AML-193 (cell line): ENCODE measurements at places on chromosomes 1 and 21.

- DNase-seq, result no peak
These were observed 26.1 kb downstream of the PKP1 start for GRCh38 chr1:201309416-201309815.

GRCh38 chr1:185843986-185844385 is 109.8 kb downstream of the HMCN1 start:
- no peak for DNase-seq

DNA sequence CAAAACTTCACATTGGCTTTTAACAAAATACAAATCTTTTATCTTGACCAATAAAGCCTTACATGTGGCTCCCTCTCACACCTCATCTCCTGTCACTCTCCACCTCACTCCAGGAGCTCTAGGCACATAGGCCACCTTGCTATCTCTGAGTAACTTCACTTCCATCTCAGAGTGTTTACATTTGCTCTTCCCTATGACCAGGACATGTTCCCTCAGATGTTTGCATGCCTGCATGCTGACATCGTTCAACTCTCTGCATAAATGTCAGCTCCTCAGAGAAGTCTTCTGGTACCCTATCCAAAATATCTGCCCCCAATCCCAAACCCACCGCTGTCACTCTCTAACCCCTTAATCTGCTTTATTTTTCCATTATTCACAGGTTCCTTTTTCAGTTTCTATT is 110.9 kb downstream of the TOMM20 start:
- DNase-seq, result no peak

GRCh38 chr21:35593000-35593502 is 467.3 kb downstream of the SETD4 start:
- DNase-seq, result no peak

DNA sequence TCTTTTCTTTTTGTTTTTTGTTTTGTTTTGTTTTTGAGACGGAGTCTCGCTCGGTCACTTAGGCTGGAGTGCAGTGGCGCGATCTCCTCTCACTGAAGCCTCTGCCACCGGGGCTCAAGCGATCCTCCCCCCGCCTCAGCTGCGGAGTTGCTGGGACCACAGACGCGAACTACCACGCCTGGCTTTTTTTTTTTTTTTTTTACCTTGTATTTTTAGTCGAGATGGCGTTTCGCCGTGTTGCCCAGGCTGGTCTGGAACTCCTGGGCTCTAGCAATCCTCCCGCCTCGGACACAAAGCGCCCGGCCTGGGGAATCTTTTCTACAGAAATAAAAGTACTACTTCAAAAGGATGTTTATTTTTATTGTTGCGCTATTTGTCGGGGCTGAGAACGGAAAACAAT is 1.1 kb upstream of the SETDB1 start:
- DNase-seq, result no peak

GRCh38 chr1:47751193-47751592 is 246.0 kb downstream of the TRABD2B start:
- DNase-seq, result no peak

DNA sequence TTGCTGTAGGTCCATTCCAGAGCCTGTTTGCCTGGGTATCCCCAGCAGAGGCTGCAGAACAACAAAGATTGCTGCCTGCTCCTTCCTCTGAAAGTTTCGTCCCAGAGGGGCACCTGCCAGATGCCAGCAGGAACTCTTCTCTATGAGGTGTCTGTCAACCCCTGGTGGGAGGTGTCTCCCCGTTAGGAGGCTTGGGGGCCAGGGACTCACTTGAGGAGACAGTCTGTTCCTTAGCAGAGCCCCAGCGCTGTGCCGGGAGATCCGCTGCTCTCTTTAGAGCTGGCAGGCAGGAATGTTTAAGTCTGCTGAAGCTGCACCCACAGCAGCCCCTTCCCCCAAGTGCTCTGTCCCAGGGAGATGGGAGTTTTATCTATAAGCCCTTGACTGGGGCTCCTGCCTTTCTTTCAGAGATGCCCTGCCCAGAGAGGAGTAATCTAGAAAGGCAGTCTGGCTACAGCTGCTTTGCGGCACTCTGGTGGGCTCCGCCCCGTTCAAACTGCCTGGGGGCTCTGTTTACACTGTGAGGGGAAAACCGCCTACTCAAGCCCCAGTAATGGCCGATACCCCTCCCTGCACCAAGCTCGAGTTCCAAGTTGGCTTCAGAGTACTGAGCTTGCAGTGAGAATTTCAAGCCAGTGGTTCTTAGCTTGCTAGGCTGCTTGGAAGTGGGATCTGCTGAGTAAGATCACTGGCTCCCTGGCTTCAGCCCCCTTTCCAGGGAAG is 8.7 kb upstream of the SLC25A24 start:
- DNase-seq, result no peak

DNA sequence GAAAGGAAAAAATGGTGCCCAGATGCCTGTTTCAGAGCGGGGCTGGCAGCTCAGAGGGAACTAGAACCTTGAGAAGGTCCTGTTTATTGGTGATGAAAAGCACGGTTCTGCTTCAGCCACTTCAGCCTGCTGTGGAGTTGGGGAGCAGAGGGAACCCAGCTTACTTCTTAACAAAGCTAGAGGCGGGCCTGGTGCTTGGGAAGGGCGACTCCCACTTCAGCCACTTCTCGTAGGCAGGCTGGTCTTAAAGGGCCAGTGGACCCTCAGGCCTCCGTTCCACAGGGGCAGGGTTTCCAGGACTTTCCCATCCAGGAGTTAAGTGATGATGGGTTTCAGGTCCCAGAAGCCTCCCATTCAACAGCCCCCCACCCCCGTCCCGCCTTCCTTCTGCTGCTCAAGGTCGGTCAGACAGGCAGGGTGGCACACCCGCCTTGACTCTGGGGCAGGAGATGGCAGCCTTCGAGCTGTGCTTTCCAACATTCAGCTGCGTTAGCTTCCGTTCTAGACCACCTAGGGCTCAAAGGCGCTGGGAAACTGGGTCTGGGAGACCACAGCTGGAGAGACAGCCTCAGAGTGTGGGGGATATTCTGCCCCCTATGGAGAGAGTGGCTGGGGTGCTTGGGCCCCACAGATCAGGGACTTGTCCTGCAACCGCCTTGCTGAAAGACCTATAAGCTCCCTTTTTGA is 3.4 kb downstream of the RUNX3 start:
- DNase-seq, result peak; percentile 53

DNA sequence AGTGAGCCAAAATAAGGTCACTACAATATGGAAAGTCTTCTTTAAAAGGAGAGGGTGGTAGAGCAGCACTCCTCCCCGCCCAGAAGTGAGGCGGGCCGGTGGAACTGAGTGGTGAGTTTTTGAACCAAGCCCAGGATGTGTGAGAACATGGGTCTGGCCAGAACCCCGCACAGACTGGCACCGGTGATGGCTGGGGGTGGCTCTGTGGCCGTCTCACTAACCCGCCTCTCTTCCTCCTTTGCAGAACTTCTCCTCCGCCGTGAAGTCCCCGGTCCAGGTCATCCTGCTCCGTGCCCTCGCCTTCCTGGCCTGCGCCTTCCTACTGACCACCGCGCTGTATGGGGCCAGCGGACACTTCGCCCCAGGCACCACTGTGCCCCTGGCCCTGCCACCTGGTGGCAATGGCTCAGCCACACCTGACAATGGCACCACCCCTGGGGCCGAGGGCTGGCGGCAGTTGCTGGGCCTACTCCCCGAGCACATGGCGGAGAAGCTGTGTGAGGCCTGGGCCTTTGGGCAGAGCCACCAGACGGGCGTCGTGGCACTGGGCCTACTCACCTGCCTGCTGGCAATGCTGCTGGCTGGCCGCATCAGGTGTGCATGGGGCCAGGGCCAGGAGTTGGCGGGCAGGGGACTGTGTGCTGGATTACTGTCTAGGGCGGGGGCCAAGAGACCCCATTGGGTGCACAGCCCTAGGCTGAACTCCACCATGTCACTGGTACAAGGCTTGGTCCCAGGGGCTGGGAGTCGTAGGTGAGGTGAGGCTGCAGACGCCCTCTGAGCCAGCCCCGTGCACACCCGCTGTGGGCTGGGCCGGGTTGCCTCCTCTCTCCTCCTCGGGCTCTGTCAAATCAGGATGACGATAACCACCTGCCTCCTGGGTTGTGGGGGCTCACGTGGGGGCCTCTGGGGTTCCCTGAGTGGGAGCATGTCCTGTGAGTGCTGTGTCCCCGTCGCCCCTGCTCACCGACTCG is 12.4 kb downstream of the TMEM201 start:
- no peak for DNase-seq

DNA sequence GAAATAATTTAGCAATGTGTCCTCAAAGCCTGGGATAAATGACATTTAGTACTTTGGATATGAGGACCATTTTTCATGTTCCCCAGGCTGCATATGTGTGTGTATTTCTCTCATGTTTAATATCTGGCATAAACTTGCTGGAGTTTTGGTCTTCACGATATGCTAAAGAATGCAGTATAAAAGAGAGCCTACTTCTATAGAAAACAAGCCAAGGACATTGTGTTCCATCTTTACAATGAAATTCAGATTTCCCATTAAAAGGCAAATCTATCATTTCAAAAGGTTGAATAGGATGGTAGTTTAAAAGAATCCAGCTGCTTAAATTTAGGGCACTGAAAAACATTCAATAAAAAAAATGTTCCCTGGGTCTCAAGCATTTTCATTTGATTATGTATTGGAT is 169.0 kb upstream of the C1orf105 start:
- no peak for DNase-seq

- no peak for DNase-seq
These were observed 15.0 kb upstream of the THEM5 start for GRCh38 chr1:151868486-151868885.

DNA sequence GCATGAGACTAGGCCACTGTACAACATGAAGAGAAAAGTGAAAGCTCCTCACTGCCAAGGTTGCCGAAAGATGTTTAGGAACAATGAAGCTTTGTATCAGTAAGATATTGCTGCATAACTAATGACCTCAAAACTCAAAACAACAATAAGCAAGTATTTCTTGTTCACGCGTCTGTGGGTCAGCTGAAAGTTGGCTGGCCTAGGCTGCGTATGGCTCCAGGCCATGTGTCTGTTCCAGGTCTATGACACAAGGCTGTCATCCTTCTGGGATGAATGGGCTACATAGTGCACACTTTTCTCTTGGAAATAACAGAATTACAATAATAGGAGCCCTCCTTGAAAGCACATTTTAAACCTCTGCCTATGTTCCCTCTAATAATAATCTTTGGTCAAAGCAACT is 515.9 kb downstream of the PLPP3 start:
- no peak for DNase-seq

DNA sequence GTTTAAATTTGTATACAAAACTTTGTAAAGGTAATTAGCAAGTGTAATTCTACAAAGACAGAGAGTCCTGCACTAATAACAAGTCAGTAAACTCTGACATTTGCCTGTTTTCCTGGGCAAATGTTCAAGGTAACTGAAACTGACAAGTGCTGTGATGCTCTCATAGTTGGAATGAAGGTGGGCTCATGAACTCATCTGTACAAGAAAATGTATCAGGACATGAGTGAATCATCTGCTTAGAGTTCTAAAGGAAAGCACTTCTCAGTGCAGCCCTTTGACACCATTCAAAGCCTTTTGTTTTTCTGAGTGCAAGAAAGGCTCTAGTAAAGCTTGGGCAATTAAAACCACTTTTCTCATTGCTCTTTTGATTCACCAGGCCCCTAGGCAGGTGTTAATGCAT is 91.5 kb downstream of the UROD start:
- no peak for DNase-seq

GRCh38 chr1:58392083-58392482 is 154.4 kb downstream of the OMA1 start:
- DNase-seq, result no peak

DNA sequence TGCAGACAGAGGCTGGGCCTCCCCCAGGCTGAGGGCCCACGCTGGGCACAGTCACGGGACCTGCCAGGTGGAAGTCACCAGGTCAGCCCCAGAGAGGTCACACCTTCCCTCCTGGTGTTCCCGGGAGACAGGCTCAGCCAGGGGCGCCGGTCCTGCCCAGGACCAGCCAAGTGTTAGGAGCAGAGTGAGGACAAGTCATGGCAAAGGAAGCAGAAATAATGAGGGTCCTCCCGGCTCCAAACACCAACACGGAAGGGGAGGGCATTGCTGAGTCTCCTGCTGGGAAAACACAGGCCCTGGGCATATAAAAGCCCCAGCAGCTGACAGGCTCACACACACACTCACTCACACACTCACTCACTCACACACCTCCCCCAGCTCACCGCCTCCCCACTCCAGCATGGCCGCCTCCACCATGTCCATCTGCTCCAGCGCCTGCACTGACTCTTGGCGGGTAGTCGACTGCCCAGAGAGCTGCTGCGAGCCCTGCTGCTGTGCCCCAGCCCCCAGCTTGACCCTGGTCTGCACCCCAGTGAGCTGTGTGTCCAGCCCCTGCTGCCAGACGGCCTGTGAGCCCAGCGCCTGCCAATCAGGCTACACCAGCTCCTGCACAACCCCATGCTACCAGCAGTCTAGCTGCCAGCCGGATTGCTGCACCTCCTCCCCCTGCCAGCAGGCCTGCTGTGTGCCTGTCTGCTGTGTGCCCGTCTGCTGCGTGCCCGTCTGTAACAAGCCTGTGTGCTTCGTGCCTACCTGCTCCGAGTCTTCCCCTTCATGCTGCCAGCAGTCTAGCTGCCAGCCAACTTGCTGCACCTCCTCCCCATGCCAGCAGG is at the start of gene KRTAP10-10:
KRTAP10-10 (plus strand) TSS at position 339 of the 833 bp plus-strand sequence; CDS start at position 401, 62 bp downstream.
- no peak for DNase-seq

- DNase-seq, result peak; percentile 19
These were observed 4.4 kb downstream of the CYB561D1 start for GRCh38 chr1:109498161-109498801.

GRCh38 chr1:208100906-208101305 is 143.3 kb downstream of the PLXNA2 start:
- DNase-seq, result no peak

DNA sequence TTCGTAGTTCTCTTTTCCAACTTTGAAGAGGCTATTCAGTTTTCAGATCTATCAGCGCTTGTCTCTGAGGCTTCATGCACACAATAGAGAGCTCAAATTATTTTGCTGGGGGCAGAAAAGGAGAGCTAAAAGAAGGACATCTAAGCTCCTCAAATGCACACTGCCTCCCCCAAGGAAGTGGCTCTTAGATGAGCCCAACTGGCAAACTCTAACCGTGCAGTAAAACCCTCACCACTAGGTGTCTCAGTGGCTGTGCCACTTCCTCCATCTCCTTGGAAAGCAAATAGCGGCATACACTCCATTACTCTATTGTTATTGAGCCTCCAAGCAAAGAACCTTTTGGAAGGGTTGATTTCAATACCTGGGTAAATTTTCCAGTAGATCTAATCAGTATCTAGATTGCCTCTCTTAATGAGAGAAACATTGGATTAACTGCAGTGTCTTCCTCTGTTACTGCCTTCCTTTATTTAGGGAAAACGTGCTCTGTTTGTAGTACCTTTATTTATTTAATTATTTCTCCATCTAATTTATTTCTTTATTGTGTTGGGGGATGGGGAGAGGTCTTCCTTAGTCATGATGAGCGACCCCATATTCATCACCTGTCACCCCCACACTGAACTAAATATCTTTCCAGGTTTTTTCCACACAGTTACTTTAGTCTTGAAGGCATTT is 9.2 kb upstream of the SFPQ start:
- peak; percentile 82 for DNase-seq

- DNase-seq, result no peak
These were observed 71.4 kb upstream of the ARTN start for GRCh38 chr1:43861988-43862735.

DNA sequence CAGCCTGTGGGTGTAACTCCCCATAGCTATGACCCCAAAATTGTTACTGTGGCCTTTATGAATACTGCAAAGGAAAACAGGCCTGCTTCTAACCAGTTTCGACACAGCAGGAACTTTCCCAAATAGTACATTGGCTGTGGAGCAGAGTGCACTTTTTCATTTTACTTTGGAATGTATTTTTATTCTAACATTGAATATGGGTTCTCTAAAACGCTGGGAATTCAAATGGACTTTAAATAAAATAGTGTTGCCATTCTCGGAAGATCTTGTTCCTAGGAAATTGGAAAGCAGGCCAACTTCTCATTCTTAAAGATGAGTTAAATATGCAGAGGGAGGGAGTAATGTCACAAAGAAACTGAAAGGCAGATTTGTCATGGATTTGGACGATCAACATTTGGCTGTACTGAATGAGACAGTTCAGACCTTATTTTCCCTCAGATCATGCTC is 39.6 kb upstream of the ARHGAP29 start:
- no peak for DNase-seq
